Activated CD4-positive, alpha-beta T cell treated with anti-CD3 and anti-CD28 coated beads, Interleukin-2, amount 50 U/mL, for 24 hours (primary cell): ENCODE measurements at places on chromosomes 5 and 9.

- DNase-seq: no peak
Measured at GRCh38 chr9:130459941-130460669, 15.3 kb downstream of the ASS1 start.

GRCh38 chr9:3385871-3386270 lies 139.9 kb downstream of the RFX3 start:
- no peak for DNase-seq

DNA sequence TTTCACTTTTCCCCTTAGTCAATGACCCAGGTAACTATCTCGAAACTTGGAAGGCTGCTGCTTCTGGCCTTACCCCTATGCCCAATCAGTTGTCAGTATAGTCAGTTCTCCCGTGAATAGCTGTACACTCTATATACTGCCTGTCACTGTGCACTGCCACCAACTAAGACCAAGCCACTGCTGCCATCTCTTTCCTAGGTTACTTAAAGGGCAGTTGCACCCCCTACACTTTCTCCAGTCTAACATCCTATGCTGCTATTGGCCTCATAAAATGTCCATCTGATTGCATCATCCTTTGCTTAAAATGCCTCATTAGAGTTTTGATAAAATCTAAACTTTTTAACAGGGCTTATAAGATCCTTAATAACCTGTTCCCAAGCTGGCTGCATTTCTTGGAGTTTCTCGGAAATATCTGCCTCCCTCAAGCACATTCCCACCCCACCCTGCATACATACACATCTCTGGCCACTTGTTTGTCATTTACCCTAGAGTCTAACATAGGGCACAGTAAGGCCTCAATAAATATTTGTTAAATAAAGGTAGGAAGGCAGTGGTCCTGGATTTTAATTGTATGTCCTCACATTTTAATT lies 32.8 kb upstream of the TNFAIP8 start:
- no peak for DNase-seq

DNA sequence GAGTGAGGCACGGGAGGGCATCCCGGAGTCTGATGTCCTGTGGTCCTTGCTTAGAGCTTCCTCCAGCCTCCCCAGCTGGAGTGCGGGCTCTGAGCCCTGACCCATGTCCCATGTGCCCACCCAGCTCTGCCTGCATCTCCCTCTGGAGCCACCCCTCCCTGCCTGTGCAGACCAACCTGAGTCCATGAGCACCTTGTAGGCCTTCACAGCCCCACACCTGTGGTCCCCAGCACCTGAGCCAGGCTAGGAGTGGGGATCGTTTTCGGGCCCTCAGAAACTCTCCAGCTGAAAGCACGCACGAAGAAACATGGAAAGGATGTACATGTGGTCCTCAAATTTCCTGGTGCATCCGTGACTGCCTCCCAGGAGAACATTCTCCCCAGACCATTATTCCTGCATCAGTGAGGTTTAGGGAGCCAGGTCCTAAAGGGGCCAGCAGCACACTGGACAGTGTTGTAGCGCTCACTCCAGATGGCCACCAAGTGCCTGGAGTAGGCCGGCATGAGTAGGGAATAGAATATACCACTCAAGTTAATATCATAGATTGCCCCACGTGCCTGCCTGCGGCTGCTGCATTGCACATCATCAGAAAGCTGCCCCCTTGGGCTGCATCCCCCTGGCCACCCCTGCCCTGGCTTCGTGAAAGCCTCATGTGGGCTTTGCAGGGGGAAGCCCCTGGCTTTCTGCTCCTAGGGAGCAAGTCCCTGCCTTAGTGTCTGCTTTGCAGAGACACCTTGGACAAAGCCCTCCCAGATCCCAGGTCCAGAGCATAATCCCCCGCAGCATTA lies 80.6 kb downstream of the WNK2 start:
- DNase-seq: no peak

DNA sequence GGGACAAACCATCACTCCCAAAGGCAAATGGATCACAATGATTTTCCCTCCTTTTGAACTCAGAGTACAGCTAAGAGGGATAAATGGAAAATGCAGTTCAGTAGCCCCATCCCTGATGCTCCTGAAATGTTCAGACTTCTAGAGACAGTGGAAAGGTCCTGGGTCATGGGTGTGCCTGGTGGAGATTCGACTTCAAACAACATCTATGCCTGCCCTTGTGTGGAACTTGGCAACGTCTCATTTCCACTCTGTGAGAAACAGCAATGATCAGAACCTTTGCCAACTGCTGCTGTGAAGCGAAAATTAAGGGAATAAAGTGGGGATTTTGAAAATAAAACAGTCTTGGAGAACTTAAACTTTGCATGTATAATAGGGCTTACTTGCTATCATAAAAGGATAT lies 778.1 kb downstream of the SEMA5A start:
- DNase-seq: no peak

DNA sequence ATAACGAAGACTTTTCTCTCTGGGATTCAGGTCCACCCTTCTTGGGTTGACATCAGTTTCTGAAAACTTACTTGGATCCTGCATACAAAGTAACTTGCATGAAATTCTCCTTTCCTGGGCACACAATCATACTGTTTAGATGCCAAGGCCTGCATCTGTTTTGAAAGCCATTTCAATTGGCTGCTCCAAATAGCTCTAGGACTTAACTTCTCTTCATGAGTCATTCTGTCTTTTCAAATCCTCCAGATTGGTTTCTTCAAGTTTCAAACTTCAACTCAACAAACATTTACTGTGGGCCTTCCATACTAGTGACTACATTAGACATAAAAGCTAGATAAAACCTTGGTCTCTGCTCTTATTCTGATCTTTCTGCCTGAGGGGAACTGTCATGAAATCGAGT lies 54.8 kb upstream of the HMHB1 start:
- DNase-seq: no peak

DNA sequence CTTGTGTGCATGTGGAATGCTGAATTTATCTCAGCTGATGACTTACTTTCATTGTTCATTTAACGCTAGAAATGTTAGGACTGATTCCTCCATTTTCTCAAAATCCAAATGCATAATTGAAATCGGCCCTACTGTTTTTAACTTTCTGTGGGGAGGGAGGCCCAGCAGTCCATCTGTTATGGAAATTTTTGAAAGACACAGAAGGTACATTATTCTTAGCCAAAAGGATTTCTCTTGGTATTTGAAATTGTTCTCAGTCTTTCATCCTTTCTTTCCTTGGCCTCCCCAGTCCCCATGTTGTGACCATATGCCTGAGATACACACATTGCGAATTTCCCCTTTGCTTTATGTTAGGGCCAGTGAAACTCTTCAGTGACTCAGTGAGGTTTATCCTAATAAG lies 549.9 kb downstream of the IRX1 start:
- DNase-seq: no peak

GRCh38 chr5:27241564-27242257 lies 203.3 kb upstream of the CDH9 start:
- no peak for DNase-seq

DNA sequence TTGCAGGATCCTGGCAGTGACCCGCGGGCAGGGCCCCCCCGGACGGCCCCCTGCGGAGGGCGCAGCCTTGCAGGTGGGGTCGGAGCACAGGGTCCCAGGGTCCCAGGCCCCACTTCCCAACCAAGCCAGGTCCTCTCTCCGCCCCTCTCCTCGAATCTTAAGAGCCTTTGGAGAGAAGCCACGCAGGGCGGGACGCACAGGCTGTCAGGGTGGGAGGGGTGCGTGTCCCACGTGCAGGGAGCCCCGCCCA lies 18.4 kb upstream of the EGFL7 start:
- DNase-seq: no peak

DNA sequence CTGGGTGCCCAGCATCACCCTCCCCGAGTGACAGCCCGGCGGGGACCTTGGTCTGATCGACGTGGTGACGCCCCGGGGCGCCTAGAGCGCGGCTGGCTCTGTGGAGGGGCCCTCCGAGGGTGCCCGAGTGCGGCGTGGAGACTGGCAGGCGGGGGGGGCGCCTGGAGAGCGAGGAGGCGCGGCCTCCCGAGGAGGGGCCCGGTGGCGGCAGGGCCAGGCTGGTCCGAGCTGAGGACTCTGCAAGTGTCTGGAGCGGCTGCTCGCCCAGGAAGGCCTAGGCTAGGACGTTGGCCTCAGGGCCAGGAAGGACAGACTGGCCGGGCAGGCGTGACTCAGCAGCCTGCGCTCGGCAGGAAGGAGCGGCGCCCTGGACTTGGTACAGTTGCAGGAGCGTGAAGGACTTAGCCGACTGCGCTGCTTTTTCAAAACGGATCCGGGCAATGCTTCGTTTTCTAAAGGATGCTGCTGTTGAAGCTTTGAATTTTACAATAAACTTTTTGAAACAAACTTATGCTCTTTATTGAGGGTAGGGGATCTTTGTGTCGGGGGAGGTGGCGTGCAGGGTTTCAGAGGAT lies 1.3 kb downstream of the GADD45G start:
- DNase-seq: peak; percentile 21

- DNase-seq: no peak
Measured at GRCh38 chr5:178288401-178289368, 56.1 kb upstream of the PHYKPL start.
